ENCODE measurements at places on chromosomes 6 and 20.

DNA sequence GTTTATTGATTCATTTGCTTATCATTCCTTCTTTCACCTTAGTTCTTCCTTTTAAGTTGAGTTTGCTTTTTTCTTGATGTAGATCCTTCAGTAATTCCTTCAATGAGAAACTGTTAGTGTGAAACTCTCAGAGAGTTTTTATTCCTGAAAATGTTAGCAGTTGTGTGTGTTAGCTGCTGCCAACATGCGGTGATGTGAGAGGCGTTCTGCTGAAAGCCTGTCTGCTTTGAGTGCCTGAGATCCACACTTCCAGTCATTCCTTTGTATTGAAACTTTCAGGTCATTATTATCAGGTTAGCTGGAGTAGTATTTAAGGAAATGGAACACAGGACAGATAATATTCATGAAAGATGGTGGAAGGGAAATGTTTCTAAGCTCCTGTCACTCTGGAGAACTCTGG lies 70.0 kb upstream of the SUPT3H start:
- DNase-seq, result no peak

DNA sequence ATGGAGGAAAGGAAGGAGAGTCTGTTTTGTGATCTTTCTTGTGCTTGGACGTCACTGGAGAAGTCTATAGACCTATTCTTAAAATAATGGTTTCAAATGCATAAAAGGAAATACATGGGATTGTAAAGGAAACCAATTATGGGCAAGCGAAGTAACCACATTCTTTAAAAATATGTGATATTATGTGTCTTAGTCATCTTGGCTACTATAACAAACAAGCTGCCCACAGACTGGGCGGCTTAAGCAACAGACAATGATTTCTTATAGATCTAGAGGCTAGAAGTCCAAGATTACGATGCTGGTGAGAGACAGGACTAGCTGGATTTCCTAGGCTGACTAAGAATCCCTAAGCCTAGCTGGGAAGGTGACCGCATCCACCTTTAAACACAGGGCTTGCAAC lies 49.4 kb upstream of the CD83 start:
- no peak for DNase-seq

DNA sequence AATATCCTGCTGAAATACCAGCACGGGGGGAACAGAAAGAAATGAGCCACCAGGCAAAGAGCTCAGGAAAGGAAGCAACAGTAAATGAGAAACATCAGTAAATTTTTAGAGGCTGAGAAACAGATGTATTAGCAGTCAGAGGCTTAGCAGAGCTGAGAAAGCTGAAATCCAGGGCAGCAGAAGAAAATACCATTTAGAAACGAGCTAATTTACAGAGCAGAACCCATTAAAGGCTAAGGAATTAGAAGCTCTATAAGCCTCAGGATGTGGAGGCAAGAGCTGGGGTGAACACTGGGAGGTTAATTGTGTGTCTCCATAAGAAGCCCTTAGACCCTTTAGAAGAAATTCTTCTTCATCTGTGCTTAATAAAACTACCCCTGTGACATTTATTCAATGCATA lies 178.6 kb upstream of the RGS17 start:
- no peak for DNase-seq

- no peak for DNase-seq
Observed at GRCh38 chr6:168232989-168233874, 86.3 kb downstream of the DACT2 start.

DNA sequence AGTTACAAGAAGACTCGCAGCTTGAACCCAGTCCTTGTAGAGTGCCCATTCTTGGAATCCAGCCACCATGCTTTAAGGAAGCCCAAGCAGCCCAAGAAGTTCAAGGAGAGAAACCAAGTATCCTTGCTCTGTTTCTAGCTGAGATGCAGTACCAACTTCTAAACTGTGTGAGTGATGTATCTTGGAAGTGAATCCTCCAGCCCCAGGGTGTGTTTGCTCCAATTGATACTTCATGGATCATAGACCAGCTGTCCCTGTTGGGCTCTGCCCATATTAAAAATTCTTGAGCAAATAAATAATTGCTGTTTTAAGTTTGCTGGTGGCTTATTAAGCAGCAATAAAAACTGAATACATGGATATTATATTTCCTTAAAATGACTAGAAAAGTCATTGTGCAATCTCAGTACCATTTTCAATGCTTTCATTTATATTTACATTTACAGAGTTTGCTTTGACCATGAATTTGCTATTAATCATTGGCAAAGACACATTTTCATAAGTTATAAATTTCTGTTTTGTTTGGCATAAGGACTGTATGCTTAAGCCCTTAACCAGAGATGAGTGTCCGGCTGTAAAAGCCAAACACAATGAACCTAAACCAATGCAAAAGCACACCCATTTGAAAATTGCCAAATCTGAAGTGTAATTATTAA lies 9.2 kb downstream of the SPTLC3 start:
- no peak for DNase-seq

DNA sequence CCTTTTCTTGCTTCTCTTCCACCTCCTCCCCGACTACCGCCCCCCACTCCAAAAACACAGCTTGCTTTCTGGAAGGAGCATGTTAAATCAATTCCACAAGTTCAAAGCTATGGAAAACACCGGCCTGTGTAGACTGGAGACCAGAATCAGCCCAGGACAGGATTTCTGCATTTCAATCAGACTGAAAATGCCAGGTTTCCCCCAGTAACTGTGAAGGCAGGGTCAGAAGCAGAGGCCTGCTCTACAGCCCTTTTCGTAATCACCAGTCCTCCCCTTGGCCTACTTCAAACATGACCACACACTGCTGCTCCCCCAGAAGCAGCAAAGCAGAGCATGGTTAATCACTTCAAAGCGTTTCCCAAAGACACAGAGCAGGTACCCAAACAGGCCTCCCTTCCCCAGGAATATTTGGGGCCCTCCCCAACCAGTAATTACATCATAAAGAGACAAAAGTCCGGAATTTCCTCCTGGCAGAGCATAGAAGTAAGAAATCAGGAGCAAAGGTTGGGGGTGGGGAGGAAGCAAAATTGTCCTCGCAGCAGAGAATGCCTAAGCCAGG lies 38.4 kb downstream of the ZMYND8 start:
- no peak for DNase-seq

- no peak for DNase-seq
Observed at GRCh38 chr6:63340351-63340750, 20.6 kb upstream of the LGSN start.

DNA sequence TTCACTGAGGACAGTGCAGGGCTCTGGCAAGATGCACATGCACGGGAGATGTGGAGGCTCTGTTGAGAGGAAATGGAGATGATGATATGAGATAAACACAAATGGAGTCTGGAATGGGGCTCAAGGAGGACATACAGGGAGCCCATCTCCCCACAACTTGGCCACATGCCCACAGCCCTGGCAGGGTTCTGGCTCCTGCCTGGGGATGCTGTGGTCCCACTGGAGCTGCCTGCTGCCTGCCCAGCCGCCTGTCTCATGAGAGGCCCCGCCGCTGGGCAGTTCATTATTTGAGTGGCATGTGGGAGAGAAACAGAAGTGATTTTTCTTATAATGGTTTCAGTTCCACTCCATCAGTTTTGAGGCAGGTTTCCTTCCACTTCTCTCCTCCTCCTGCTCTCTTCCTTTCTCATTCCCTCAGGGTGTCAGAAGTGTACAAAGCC lies 133.6 kb upstream of the TRAF3IP2 start:
- no peak for DNase-seq

GRCh38 chr20:2133318-2134183 lies 31.9 kb downstream of the STK35 start:
- DNase-seq, result no peak

DNA sequence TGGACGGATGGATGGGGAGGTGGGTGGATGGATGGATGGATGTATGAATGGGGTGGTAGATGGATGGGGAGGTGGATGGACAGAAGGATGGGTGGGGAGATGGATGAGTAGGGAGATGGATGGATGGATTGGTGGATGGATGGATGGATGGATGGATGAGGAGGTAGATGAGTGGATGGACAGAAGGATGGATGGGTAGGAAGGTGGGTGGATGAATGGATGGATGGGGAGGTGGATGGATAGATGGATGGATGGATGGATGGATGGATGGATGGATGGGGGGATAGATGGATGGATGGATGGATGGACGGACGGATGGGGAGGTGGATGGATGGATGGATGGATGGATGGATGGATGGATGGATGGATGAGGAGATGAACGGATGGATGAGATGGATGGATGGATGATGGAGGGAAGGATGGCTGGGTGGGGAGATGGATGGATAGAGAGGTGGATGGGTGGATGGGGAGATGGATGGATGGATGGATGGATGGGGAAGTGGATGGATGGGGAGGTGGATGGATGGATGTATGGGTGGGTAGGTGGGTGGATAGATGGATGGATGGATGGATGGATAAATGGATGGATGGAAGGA lies 7.2 kb downstream of the EEF1A2 start:
- DNase-seq, result no peak

DNA sequence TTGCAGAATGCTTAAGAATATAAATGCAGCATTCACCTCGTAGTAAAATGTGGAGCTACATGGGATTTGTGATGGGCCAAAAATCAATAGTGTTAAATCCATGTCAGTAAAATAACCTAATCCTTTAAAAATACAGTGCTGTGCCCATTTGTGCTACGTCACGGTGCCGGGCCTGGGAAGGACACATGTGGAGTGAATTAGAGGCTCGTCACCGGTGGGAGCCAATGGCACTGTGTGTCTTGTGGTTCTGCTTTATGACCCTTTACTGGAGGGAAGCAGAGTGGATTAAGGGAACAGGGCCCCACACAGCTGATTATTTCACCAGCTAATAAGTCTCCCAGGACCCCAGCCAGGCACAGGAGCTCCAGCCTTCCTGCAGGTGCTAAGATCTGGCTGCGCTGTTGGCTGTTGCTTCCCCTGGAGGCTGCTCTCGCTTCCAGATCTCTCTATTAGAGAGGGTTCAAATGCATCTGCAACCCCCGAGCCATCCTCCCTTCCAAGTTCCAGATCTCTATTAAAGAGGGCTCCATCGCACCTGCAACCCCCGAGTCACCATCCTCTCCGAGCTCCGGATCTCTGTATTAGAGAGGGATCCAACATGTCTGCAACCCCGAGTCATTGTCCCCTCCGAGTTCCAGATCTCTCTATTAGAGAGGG lies 405.8 kb downstream of the CDH4 start:
- DNase-seq, result no peak

DNA sequence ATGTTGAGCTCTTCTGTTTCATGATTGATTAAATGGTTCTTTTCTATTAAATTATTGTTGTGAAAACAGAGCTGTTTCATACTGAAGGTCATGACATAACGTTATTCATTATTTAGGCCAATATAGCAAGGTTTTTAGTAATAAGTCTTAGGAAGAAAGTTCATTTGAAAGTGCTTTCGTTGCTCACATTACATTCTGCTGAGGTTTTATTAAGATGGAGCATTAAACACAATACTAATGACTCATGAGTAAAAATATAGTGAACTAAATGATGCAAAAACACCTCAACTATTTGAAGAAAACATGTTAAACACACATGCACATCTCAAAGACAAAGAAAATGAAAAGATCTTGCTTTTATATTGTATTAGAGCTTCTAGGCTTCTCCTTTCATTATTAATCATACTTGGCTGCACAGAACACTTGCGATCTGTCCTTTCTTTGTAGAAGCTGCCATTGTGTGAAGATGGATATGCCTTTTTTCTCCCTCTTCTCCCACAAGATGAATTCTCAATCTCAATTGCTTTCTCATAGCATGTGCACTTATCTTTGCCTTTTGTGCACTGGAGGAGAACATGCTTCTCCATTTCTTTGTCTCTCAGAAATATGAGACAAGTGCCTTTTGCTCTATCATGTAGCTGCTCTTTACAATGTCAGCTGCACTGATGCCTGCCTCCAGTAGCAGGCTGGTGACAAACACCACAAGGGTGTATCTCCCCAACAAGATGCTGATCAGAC lies 312.4 kb downstream of the PHF3 start:
- no peak for DNase-seq

GRCh38 chr6:85115376-85115775 lies 334.5 kb upstream of the NT5E start:
- no peak for DNase-seq

DNA sequence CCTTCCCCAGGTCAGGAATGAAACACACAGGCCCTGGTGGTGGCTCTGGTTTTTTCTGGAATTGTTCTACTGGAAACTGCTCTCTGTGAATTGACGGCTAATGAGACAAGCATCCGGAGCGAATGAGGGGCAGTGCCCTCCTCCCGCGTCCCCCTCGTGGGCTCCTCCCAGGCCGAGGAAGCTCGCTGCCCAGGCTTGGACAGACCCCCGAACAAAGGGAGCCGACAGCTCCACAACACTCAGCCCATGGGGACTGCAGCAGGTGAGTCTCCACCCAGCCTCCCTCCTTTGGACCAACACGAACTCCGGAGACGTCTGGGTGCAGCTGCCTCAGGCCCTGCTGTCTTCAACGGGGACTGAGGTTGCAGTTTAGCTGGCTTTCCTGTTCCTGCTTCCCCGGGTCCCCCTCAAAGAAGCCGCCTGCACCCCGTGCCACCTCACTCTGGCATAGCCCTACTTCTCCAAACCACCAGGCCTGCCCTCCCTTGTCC lies 31.3 kb upstream of the AFDN start:
- no peak for DNase-seq

GRCh38 chr6:87909849-87910248 lies 137.8 kb upstream of the SPACA1 start:
- DNase-seq, result no peak

- DNase-seq, result no peak
Observed at GRCh38 chr20:20368418-20369249, 730 bp downstream of the INSM1 start.

DNA sequence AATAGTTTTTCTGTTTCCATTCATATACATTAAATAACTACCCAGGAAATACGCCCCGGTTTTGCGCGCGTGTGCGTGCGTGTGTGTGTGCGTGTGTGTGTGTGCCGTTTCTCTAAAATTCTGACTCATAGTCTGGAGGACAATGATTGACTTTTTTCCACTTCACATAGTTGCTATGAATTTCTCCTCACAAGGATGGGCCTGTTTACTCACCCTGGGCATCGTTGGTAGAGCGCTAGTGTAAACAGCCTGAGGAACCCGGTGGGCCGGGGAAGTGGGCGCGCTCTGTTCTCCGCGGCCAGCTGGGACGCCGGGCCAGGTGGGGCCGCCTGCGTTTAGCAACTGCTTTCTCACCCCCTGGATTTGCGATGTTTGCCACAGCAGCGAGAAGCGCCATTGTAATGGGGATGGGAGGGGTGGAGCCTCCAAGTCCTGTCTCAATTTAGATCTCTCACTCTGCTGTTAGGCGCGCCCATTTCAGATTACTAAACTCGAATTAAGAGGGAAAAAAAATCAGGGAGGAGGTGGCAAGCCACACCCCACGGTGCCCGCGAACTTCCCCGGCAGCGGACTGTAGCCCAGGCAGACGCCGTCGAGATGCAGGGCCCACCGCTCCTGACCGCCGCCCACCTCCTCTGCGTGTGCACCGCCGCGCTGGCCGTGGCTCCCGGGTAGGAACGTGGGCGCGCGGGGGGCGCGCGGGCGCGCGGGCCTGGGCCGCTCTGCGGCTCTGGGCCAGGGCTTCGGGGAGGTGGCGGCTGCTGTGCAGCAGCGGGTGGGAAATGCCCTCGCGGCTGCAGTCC lies at the start of gene CD109:
Gene CD109 (plus strand): TSS at position 585 of the 803 bp plus-strand sequence. CDS start 13 bp downstream, at position 598.
- peak; percentile 42 for DNase-seq

- no peak for DNase-seq
Observed at GRCh38 chr20:4978050-4978918, 23.0 kb downstream of the SLC23A2 start.

- DNase-seq, result no peak
Observed at GRCh38 chr20:32249030-32249738, 28.3 kb upstream of the KIF3B start.

- no peak for DNase-seq
Observed at GRCh38 chr6:37381579-37381978, 27.8 kb downstream of the RNF8 start.

- DNase-seq, result no peak
Observed at GRCh38 chr6:91436448-91436847, 849.6 kb upstream of the MAP3K7 start.

- DNase-seq, result no peak
Observed at GRCh38 chr6:17851001-17851719, 136.3 kb downstream of the KIF13A start.

Measured in stimulated activated CD8-positive, alpha-beta memory T cell treated with anti-CD3 and anti-CD28 coated beads, Interleukin-4, amount 100 ng/mL, for 4 hours (primary cell).